ENCODE measurements at places on chromosomes 5 and 9. TPM values are rescaled to one million over a fixed set of nuclear protein-coding genes. Genes with fewer than 3 reads are reported as not detected.

The GABRG2 gene
- not detected for total RNA-seq

GRCh38 chr9:16236311-16236710, 634.2 kb downstream of the BNC2 start:
- DNase-seq: no peak

- peak; percentile 64 for DNase-seq
Observed at GRCh38 chr9:27033815-27034403, 28.4 kb upstream of the LRRC19 start.

DNA sequence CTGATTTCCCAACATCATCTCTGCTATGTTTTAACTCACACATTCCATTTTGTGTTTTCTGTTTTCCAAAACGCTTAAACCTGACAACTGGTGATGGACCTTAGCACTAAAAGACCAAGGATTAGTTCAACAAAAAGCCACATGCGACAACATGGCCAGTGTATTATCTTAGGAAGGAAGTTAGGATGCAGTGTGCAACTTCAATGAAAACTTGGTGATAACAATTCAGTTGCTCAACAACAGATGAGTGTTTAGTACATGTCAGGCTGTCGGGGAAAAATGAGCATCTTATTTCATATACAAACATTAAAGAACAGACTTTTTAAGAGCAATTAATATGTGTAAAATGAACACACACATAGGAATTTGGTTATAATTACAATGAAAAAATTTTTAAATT, 780.0 kb downstream of the SEMA5A start:
- DNase-seq: no peak

DNA sequence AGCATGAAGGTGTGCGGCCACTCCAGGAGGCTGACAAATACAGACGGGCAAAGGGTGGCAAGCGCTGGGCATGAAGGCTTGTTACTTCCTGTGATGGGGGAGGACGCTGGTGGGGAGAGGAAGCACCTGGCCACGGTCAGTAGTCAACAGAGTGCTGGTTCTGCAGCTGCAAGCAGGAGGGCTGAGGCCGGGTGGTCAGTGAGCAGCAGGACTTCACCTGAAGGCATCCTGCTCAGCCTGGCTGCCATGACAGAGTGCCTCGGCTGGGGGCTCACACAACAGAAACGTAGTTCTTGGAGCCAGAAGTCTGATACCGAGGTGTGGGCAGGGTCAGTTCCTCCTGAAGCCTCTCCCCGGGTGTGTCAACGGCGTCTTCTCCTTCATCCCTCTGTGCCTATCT, 118.6 kb upstream of the IRX4 start:
- no peak for DNase-seq

The CAMK4 gene
- 0.13 TPM for total RNA-seq

- peak; percentile 95 for DNase-seq
Observed at GRCh38 chr5:112338681-112339337, 80.3 kb downstream of the EPB41L4A start.

The THG1L gene
- 9.0 TPM for total RNA-seq

- no peak for DNase-seq
Observed at GRCh38 chr5:21856987-21857386, 996.2 kb downstream of the CDH12 start.

DNA sequence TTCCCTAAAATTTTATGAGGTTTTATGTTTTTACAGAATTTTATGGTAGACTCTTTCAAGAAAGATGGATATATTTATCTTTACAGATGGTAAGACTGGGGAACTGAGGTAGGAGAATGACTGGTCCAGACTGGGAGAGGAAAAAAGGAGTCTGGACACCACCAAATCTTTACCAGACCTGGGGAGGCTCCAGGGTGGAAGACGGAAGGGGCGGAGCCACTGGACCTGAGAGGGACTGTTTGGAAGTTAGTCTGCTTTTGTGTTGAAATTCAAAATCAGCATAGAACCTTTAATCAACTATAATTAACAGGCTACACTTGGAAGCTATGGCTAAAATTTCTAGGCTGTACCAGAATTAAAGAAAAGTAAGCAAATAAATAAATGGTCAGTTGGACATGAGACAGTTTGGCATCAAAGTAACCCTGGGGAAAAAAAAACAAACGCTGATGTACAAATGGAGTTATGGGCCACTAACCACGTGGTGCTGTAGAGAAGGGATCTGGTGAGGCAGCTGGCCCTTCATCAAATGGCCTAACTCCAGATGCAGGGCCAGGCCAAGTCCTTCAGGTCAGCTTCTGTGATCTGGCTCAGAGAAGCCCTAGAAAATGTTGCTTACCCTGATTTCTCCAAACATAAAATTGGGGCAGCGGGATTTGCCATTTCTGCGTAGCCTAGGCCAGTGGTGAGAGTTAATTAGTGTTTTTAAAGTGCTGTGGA, 155.1 kb downstream of the ARSB start:
- no peak for DNase-seq

The CRHBP gene
- total RNA-seq: not detected

The LCN1 gene
- not detected for total RNA-seq

The DOLPP1 gene
- 10.5 TPM for total RNA-seq

- no peak for DNase-seq
Observed at GRCh38 chr5:72569408-72569944, 62.3 kb upstream of the ZNF366 start.

The MARVELD2 gene
- 0.90 TPM for total RNA-seq

DNA sequence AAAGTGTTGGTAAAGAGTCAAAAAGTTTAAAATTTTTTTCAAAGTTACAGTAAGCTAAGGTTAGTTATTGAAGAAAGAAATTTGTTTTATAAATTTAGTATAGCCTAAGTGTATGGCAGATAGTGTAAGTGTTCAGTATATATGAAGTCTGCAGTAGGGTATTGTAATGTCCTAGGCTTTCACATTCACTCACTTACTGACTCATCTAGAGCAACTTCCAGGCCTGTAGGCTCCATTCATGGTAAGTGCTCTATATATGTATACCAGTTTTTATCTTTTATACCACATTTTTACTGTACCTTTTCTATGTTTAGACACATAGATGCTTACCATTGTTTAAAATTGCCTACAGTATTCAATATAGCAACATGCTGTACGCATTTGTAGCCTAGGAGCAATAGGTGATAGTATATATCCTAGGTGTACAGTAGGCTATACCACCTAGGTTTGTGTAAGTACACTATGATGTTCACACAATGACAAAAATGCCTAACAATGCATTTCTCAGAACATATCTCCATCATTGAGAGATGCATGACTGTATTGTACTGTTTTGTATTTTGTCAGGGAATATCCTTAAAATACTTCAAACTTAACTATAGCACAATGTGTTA, 38.5 kb downstream of the CYSTM1 start:
- DNase-seq: no peak

The CCDC180 gene
- total RNA-seq: 0.51 TPM

DNA sequence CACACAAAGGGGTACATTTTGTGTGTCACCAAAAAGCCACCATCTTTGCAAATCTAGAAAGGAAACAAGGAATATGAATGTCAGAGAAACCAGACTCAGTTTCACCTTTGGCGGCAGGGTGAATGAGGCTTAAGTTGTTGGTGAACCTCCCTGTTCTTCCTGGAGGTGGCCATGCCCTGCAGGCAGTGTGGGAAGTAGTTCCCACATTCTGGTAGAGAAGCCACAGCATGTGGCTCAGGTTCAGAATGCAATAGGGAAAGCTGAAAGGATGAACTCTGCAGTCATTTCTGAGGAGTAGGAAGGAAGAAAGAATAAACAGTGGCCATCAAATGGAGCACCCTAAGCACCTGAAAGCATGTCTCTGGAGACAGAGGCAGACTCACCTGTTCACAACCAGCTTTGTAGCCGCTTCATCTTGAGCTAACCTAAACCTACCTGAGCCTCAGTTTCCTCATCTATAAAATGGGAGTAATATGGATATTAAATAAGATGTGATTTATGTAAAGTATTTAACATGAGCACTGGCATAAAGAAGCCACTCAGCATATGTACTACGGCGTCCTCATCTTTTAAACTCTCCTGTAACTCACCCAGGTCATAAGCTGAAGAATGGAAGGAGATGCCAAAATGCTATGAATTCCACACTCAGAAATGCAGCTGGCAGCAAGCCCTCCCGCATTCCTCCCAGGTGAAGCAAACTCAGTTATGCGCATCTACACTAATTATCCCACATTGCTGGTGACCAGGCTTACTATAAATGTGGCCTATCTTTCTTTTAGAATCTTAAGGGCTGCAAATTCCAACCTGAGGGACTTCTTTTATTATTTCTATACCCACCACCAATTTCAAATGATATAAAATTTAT, 86.0 kb downstream of the ZNF608 start:
- DNase-seq: peak; percentile 63

The CTSV gene
- 0.25 TPM for total RNA-seq

- peak; percentile 94 for DNase-seq
Observed at GRCh38 chr5:149452665-149453617, 73.8 kb upstream of the IL17B start.

- DNase-seq: peak; percentile 94
Observed at GRCh38 chr9:132240841-132241482, 79.1 kb downstream of the NTNG2 start.

DNA sequence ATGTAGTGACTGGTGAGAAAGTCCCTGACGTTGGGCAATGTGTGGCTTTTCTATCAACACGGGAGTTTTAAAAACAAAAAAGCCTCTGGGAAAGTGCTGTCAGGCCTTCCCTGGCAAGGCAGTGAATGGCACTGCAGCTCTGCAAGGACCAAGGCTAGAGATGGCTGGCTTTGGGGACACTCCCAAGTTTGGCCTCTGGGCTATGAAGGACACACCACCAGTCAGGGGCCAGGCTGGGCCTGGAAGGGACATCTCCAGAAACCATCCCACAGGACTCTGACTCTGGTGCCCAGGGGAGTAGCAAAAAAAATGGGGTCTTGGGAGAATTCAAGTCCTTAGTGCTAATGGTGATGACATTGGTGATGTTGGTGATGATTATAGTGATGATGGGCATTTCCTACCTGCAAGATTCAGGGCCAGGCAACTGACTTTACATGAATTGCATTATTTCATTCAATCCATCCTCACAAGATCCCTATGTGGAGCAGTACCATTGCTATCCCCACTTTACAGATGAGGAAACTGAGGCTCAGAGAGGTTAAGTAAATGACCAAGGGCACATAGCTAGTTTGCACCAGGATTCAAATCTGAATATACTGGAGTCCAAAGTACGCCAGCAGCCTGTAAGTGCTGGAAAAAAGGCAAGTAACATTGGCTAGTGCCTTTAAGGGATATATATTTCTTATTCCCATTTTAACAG, 2.6 kb upstream of the PPARGC1B start:
- no peak for DNase-seq

The ANXA2R gene
- total RNA-seq: 6.0 TPM

DNA sequence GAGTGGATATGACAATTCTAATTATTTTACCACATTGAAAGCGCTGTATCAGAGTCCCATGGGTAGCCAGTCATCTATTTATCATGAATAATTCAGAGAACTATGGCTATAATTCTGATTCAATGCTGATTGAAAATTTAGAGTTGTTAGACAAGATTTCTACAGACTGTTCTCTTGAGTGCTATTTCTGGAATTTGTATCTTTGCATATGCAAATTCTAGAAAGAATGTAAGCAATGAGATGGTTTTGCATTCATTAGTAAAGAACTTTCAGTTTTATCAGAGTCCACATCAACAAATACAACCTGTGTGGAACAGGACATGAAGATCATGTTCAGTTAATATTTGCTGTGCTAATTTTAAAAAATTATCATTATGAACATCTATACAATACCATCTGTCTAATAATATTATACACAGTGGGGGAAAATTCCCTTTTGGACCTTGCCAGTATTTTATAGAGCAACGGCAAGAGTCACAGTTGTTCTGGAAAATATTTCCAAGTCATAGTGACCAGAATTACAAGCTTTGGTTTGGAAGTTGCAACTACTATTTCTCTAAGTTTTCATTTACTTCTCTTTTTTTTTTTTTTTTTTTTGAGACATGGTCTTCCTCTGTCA, 372.7 kb upstream of the PTGER4 start:
- DNase-seq: no peak

DNA sequence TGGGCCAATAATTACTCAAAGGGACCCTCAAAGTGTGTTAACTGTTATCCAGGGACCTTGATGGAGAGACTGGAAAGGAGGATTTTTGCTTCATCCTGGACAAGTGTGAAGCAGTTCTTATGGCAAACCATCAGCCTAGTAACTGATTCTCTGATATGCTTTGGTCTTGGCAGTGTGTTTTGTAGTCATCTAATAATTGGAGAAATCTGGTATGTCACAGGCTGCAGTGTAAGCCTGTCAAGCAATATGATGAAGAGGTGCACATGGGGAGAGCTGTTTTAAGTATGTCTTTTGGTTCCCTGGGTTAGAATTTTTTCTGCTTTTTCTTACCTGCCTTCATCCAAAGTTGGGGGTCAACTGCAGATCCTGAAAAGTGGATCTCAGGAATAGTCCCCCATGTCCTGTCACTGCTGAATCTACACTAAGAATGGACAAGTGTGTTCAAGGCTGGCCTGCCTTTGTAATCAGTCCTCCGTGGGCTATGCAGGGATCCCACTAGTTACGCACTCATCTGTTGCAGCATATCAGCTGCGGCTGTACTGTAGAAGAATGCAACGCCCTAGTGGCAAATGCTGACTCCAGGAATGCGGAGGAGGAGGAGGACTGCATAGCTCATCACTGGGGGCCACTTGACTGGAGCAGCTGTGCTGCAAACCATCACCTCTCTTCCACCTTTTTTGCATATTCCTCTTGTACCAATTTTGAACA, 1.9 kb downstream of the SPTAN1 start:
- DNase-seq: no peak

The SLC36A2 gene
- not detected for total RNA-seq

- no peak for DNase-seq
Observed at GRCh38 chr5:167155387-167156005, 1135.9 kb upstream of the WWC1 start.

- no peak for DNase-seq
Observed at GRCh38 chr9:3784641-3785040, 258.8 kb upstream of the RFX3 start.

DNA sequence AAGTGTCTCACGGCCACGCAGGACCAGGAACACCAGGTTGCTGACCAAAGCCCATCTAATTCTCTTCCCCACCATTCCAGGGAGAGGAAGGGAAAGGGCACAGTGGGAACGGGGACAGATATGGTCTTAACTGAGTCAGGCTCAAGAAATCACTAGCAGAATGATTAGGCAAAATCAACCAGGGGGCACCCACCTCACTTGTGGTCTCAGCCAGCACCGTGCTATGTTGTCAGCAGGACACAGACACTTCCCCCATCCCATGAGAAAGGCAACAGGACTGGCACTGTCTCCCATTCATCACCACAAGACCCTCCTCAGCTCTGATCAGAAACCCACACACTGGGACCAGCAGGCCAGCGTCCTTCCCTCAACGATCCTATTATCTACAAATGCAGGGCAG, 2.9 kb downstream of the BICD2 start:
- DNase-seq: no peak

- peak; percentile 69 for DNase-seq
Observed at GRCh38 chr9:14350754-14351153, 36.8 kb upstream of the NFIB start.

The COL5A1 gene
- total RNA-seq: 3.0 TPM

All from dermis microvascular lymphatic vessel endothelial cell (primary cell).